Left renal cortex interstitium (tissue), 4 donors: ENCODE measurements at places on chromosomes 2 and 18. TPM values are rescaled to one million over a fixed set of nuclear protein-coding genes. Genes with fewer than 3 reads are reported as not detected.

DNA sequence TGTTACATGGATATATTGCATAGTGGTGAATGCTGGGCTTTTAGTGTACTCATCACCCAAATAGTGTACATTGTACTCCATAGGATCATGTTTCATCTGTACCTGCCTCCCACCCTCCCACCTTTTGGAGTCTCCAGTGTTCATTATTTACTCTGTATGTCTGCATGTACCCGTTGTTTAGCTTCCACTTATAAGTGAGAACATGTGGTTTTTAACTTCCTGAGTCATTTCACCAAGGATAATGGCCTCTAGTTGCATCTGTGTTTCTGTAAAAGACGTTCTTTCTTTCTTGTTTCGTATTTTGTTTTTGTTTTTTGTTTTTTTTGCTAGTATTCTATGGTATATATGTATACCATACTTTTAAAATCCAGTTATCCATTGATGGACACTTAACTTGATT is 107.5 kb downstream of the MSTN start:
- DNase-seq, result no peak

- DNase-seq, result no peak
These were observed 9.2 kb upstream of the ADCY3 start for GRCh38 chr2:24929230-24929629.

GRCh38 chr2:88885679-88886416 is 194.4 kb downstream of the RPIA start:
- DNase-seq, result no peak

GRCh38 chr18:48959921-48960920 is 9.5 kb upstream of the SMAD7 start:
- no peak for DNase-seq

DNA sequence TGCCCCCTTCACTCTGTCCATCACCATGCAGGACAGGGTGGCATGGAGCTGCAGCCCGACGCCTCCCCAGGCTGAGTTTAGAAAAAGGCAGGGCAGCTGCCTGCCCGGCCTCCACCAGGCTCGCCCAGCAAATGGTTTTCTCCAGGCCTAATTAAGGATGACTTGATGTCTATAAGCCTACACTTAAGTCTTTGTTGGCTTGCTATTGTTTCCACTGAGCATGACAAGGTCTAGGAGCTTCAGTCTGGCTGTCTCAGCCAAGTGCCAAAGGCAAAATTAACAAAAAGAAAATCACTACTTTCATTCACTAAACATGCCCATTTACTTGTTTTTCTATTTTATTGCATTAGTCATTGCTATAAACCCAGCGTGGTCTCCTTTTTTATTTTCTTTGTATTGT is 372.2 kb downstream of the INSIG2 start:
- no peak for DNase-seq

Gene CPLX4
- polyA plus RNA-seq, result 0.19 TPM

DNA sequence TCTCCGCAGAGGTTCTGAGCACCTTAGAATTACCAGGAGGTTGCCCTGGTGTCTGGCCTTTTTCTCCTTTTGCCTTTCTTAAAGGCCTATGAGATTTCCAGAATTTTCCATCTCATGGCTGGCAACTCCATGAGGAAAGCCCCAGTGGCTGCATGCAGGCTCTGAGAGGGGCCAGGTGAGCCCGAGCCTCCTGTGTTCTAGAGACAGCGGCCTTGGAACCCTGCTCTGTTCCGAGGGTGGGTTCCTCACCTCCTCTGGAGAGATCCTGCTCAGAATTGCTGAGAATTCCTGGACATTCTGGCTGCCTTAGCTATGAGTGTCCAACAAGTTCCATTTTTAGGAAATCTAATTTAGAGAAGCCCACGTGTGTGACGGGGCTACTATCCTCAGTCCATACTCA is 35.7 kb upstream of the HPCAL1 start:
- no peak for DNase-seq

DNA sequence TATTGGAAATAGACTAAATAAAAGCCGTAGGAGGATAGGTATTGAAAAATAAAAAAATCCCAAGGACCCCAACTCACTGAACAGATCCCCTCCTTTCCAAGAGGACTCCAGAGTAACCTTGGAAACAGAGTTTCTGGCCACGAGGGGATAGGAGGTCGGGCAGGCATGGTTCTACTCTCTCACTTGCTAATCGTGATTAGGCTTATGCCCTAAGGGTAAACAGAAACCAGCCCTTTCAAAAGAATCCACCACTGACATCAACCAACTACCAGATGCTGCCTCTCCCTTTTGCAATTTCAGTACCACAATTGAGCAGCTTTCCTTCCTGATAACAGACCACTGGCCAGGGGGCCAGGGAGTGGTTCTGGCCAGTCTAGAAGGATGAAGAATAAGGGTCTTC is 477.8 kb downstream of the EIPR1 start:
- DNase-seq, result no peak

DNA sequence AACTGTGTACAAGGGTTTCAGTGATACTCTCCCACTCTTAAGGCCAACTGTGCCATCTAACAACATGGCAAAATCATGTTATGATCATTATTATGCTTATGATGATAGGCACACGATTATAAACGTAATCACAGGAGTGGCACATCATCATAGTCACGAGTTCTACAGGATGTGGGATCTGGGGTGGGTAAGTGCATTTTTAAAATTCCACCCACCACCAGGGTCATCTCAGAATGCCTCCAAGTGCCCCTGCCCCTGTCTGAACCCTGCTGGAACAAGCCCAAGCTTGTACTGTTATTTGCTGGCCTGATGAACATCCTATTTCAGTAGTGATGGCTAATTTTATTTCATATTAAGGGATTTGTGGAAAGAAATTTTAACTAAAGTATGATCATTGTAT is 117.8 kb downstream of the PTPRM start:
- DNase-seq, result no peak

- no peak for DNase-seq
These were observed 115.4 kb downstream of the SCG2 start for GRCh38 chr2:223486751-223487150.

Gene EPB41L5
- 97.9 TPM for polyA plus RNA-seq

Gene DAPL1
- polyA plus RNA-seq, result 48.7 TPM

DNA sequence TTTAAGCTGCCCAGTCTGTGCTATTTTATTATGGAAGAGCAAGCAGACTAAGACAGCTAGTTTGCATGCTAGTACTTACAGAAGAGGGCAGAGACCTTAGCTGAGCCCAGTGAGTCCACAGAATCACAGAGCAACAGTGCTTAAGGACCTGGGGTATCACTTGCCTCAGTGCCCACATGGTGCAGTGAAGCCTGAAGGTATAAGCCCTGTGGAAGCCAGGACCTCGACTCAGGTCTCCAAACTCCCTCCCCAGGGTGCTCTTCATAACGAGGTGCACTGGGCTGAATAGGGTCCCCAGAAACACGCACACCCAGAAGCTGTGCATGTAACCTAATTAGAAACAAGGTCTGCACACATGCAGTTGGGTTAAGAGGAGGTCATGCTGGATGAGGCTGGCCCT is 718.1 kb downstream of the GALR1 start:
- DNase-seq, result no peak

- DNase-seq, result no peak
These were observed 102.4 kb downstream of the LDLRAD4 start for GRCh38 chr18:13320891-13321425.

- no peak for DNase-seq
These were observed 124.8 kb upstream of the SIX2 start for GRCh38 chr2:45134014-45134413.

Gene KIAA2012
- 0.25 TPM for polyA plus RNA-seq

- no peak for DNase-seq
These were observed 47.6 kb upstream of the ACVR1 start for GRCh38 chr2:157923598-157924217.

- no peak for DNase-seq
These were observed 28.3 kb downstream of the ANXA4 start for GRCh38 chr2:69770193-69770702.
